ENCODE measurements at places on chromosomes 11 and 22.

DNA sequence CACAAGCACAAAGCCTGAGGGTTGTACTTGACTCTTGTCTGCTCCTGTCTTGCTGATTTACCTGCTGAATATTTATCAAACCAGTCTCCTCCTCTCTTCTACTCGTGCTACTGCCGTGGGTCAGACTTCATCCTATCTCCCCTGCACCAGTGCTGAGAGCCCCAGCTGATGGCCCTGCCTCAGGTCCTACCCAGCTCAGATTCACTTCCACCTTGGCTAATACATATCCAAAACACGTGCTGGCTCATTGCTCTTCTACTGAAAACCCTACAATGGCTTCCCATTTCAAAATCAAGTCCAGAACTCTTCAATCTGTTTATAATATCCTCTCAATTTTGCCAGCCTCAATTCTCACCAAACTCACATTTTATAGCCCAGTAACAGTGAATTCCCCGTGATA lies 48.3 kb downstream of the RAB30 start:
- DNase-seq, result no peak

GRCh38 chr22:42280140-42280539 lies 9.7 kb upstream of the TCF20 start:
- no peak for DNase-seq

DNA sequence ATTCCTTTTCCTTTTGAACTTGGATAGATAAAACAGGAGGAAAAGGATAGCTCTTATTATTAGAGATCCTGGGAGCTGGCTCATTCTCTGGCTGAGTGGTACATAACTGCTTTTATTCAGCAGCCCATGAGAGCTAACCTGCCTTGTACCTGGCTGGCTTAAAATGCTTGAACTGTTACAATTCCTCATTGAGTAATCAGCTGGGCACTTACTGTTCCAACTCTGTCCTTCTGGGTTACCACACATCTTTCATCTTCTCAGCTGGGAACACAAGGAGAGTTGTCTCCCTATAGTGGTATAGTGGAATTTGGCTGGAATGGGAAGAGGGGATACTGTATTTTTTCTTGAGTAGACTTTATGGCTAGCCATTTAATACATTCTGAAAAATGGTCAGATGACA lies 39.8 kb upstream of the SPTBN2 start:
- DNase-seq, result no peak

DNA sequence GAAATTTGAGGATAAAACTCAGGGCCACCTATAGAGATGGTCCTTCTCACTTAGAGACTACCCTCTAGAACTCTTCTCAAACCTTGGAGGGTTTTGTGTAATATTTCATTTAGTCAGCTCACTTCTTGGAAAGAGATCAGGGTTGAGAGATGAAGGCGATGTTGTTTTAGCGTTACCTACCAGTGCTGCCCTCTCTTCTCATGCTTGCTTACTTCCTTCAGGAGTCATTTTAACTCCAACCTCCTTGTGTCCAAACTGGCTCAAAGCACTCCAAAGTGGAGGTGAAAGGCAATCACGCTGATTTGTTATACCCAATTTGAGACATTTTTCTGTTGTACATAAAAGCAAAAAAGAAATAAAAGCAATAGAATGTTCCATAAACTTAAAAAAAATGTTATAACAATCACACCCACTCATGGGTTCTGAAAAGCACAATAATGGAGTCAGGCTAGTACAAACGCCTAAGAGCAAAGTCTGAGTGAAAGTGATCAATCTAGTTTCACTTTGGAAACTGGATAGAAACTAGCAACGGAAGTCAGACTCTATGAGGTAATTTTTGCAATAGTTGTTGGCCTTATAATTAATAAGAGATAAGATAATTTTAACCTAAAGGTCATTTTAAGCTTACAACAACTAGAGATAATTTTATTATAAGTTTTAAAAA lies 117.1 kb downstream of the MRTFA start:
- DNase-seq, result no peak

DNA sequence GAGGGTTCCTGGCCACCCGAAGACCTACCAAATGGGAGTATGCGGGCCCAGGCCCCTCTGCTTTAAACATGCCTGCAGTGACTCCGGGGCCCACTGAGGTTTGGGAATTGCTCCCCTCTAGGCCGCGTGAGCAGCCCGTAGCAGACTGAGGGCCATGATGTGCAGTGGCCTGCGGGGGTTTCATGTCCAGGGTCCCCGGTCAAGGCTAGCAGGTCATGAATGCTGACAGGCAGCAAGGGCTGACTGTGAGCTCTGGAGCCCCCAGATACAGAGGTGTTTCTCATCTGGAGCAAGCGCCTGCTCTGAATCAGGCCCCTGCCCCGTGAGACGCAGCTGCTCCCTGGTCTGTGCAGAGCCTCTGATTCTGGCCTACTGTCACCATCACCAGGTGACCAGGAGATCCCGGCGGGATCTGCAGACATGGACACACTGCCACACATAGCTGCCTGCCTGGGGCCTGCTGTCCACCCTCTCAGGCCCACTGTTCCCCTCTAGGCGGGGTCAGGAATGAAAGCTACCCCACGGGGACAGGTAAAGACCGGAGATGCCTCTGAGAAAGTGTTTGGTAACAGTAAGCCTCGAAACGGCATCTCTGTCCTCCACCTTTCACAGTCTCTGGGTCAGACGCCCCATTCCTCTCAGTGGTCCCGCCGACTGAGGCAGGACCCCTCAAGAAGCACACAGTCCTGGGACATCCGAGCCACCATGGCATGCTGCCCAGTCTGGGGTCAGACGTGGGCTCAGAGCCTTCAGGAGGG lies 73.3 kb downstream of the PARVB start:
- no peak for DNase-seq

GRCh38 chr11:64060263-64060860 lies 24.6 kb downstream of the FLRT1 start:
- DNase-seq, result no peak

- DNase-seq, result no peak
These were observed 2.3 kb downstream of the RASL10A start for GRCh38 chr22:29313126-29313575.
